ENCODE measurements at places on chromosomes 13 and 19. TPM values are rescaled to one million over a fixed set of nuclear protein-coding genes. Genes with fewer than 3 reads are reported as not detected.
A peak's percentile ranks its signal among the peaks of the same experiment; 100 is the strongest.

DNA sequence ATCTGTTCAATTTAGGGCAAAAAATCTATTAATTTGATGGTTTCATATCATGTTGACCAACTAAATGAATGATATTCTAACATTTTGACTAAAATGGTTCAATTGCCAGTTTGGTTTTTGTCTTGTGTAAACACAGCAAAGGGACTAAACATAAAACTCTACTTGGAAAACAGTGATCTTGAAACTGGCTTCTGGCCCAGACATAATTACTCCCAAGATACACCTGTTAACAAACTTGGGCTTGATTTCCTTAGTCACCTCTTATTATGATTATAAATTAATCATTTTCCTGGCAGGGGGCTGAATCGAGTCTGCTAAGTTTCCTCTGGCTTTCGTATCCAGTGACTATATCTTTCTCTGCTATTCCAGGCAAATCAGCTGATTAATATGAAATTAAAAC is 78.0 kb upstream of the OXGR1 start:
- no peak overlapping the region for H3K27ac ChIP-seq
- DNase-seq = no peak
- H3K36me3 ChIP-seq = no peaks in the 10 kb centered on the region
- no peak overlapping the region for H3K4me3 ChIP-seq

GRCh38 chr19:36423925-36424324 is 5.5 kb upstream of the ZFP82 start:
- peaks cover 7% of the 10 kb centered on the region for H3K36me3 ChIP-seq
- H3K27ac ChIP-seq = no peak overlapping the region
- peaks cover 7% of the 10 kb centered on the region for H3K27me3 ChIP-seq
- H3K4me1 ChIP-seq = peaks cover 6% of the 10 kb centered on the region

- H3K4me3 ChIP-seq = no peak overlapping the region
- no peaks in the 10 kb centered on the region for H3K27me3 ChIP-seq
- DNase-seq = no peak
- no peak overlapping the region for H3K27ac ChIP-seq
- no peaks in the 10 kb centered on the region for H3K36me3 ChIP-seq
These were observed 128.8 kb upstream of the ARGLU1 start for GRCh38 chr13:106696719-106697118.

- H3K27me3 ChIP-seq = peaks cover 13% of the 10 kb centered on the region
- no peaks in the 10 kb centered on the region for H3K4me1 ChIP-seq
- no peak within 1 kb of the TSS for H3K27ac ChIP-seq
- H3K36me3 ChIP-seq = no peaks in the 10 kb centered on the region
- peak; percentile 65 for DNase-seq
- peak within 1 kb of the TSS; percentile 80 for H3K4me3 ChIP-seq
These were observed at the start of gene PVR for GRCh38 chr19:44643605-44644401. Gene PVR (plus strand): TSS chr19:44643910. CDS start chr19:44644097, 187 bp downstream.

- DNase-seq = no peak
- peaks cover 3% of the 10 kb centered on the region for H3K36me3 ChIP-seq
- peaks cover 61% of the 10 kb centered on the region for H3K27me3 ChIP-seq
- H3K4me1 ChIP-seq = no peaks in the 10 kb centered on the region
- no peak overlapping the region for H3K4me3 ChIP-seq
These were observed 39.1 kb downstream of the FAM216B start for GRCh38 chr13:42820451-42820850.

DNA sequence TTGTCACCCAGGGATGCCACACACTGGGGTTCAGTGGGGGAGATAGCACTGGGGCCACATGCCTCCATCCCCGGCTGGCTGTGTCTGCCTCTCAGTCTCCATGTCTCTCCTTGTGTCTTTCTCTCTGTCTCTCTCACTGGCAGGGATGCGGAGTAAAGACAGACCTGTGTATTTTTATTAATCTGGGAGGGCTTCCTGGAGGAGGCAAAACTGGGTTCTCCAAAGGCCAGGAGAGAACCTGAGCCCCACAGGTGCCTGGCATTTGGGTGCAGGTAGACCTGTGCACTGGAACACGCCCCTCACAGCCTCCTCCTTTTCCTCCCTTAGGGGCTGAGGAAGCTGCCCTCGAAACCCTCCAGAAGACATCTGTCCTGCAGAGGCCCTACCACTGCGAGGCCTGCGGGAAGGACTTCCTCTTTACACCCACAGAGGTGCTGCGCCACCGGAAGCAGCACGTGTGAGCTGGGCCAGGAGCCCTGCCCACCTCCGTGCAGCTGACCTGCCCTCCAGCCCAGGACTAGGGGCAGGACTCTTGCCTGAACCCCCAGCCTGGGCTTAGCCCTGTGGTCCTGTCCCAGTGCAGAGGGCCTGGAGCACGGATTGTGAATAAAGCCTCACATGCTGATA is 32.7 kb downstream of the DHX34 start:
- no peaks in the 10 kb centered on the region for H3K27me3 ChIP-seq
- H3K4me3 ChIP-seq = no peak overlapping the region
- DNase-seq = peak; percentile 57

Gene METTL21C
- total RNA-seq = not detected
